Epithelial cell of esophagus (primary cell): ENCODE measurements at places on chromosomes 11 and 22.

DNA sequence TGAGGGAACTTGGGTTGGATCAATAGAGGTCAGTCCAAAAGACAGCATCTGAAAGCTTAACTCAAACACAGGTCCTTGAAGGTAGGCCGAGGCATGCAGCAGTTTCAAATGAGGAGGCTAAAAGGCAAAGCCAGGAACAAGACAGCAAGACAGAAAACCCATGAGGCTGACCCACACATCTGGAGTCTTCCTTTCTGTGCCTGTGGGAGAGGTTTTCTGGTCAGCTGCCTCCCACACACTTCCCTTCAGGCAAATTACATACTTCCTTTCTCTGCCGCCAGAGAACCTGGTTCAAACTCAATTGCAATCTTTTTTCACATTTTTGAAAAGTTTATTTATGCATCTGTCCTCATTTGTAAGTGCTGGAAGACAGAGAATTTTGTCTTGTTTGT lies 29.8 kb upstream of the CRTAM start:
- DNase-seq, result peak; percentile 50

GRCh38 chr11:36240801-36241200 lies 48.4 kb downstream of the COMMD9 start:
- no peak for DNase-seq

DNA sequence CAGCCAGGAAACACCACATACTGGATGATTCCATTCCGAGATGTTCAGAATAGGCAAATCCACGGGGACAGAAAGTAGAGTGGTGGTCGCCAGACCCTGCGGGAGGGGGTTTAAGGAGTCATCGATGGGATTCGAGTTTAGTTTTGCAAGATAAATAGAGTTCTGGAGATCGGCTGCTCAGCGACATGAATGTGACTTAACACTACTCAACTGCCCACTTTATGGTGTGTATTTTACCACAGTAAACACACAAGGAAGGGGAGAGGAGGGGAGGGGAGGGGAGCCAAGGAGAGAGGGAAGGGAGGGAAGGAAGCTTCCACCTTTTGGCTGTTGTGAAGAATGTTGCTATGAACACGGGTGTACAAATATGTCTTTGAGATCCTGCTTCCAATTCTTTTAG lies 10.4 kb upstream of the ARHGAP8 start:
- DNase-seq, result no peak

GRCh38 chr11:11988681-11989261 lies 19.7 kb downstream of the DKK3 start:
- no peak for DNase-seq

DNA sequence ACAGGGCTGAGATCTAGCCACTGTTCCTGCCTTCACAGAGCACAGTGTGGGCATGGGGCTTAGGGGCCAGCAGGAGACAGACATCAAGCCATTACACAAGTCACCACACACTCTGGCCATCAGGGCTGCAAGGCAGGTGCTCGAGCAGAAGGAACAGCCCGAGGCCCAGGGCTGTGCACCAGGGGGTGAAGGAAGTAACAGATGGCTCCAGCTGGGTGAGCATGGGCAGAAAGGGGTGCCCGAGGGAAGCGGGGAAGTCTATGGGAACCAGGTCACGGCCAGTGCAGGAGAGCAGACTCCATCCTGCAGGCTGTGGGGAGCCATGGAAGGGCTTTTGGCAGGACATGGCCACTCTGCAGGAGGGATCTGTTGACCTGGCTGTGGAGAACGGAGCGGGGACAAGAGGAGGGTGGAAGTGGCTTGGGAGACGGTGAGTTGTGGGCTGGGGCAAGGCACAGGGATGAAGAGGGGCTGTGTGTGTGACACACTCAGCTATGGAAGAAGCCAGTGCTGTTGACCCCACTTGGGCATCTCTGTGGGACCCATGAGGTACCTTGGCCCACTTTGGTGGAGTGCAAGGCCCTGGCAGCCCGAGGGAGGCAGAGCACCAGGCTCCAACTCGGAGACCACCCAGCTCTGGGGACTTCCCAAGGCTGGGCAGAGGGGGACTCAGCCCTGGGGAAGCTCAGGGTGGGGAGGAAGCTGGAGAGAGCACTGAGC lies 3.6 kb downstream of the C11orf68 start:
- no peak for DNase-seq
